Lung (tissue), 17 donors: ENCODE measurements at places on chromosomes 11 and 22. TPM values are rescaled to one million over a fixed set of nuclear protein-coding genes. Genes with fewer than 3 reads are reported as not detected.

DRICH1 gene
- total RNA-seq = 0.86 TPM

SORL1 gene
- total RNA-seq = 67.0 TPM

ESAM gene
- total RNA-seq = 142 TPM

GRCh38 chr11:75338516-75339208 lies 12.8 kb downstream of the ARRB1 start:
- DNase-seq = no peak

DNA sequence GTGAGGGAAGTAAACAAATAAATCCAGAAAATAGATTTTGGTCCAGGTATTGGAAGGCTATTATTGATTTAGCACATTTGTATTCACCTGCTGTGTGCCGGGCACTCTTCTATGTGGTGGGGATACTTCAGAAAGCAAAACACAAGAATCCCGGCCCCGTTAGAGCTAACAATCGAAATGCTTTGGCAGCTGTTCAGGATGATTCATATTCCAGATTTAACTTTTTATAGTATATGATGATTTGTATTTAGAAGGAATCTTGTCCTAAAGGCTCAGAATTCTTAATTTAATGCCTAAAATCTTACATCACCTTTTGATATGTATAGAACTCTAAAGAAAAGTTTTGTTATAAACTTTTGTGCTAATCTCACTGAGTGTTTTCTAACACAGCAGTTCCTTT lies 28.0 kb downstream of the ZC3H12C start:
- DNase-seq = no peak

DNA sequence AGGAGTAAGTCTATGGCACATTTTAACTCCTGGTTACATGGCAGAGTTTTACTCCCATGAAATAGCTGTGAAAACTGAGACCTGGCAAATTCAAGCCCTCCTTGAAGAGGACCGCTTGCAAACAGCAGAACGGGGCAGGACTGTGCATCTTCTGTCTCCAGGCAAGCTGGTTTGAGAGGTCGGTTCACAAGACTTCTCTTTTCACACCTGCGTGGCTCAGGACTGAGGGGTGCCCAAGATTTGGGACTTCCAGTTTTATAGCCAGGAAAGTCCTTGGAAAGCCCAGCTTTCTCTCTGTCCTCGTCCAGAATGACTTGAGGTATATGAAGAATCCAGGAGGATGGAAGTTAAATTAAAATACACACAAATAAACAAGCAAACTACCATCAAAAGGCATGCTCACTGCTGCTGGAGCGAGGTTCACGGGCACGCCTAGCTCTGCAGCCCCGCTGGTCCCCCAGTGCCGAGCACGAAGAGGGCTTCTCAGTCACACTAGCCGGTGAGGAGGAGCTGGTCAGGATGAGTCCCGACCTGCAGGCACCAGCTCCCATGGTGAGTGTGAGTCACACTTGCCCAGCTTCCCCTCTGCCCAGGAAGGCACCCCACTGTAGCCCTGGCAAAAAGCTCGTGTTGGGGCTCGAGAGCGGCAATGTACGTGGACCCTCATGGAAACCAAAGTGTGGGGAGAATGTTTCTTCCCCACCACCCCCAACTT lies 1382.4 kb downstream of the BRD1 start:
- DNase-seq = no peak

- DNase-seq = no peak
These were observed 156.9 kb upstream of the HSD17B12 start for GRCh38 chr11:43523632-43524031.

DNA sequence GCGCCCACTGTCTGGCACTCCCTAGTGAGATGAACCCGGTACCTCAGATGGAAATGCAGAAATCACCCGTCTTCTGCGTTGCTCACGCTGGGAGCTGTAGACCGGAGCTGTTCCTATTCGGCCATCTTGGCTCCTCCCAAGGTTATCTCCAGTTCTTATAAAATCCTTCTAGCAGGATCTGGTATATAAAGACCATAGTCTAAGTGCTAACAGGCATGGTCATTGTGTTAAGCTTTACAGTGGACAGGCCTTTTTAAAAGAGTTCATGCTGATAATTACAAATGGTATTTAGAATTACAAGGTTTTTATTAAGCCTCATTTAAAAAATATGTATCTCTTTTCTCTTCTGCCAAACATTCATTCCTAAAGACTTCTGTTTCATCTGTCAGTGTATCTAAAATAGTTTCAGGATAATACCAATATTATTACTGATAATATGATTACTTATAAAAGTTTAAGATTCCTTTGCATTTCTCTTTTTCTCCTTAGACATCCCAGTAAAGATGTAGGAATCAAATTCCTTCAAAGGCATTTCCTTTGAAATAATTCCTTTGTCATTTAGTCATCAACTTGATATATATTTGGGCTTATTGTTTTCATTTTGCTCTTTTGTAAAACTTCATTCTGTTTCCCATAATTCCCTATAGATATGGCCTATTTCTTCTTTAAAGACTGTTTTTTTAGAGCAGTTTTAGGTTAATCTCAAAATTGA lies 20.7 kb downstream of the DDX10 start:
- DNase-seq = no peak

- no peak for DNase-seq
These were observed 125.3 kb upstream of the CADM1 start for GRCh38 chr11:115629456-115630015.

- no peak for DNase-seq
These were observed 350.0 kb upstream of the NCAM1 start for GRCh38 chr11:112610996-112611750.

DNA sequence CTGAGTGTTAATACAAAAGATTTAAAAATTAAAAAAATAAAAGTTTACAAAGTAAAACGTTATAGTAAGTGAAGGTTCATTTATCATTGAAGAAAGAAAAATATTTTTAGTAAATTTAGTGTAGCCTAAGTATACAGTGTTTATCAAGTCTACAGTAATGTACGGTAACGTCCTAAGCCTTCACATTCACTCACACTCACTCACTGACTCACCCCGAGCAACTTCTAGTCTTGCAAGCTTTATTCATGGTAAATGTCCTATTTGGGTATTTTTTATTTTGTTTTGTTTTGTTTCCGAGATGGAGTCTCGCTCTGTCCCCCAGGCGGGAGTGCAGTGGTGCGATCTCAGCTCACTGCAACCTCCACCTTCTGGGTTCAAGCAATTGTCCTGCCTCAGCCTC lies 8.8 kb downstream of the CASTOR1 start:
- no peak for DNase-seq

DNA sequence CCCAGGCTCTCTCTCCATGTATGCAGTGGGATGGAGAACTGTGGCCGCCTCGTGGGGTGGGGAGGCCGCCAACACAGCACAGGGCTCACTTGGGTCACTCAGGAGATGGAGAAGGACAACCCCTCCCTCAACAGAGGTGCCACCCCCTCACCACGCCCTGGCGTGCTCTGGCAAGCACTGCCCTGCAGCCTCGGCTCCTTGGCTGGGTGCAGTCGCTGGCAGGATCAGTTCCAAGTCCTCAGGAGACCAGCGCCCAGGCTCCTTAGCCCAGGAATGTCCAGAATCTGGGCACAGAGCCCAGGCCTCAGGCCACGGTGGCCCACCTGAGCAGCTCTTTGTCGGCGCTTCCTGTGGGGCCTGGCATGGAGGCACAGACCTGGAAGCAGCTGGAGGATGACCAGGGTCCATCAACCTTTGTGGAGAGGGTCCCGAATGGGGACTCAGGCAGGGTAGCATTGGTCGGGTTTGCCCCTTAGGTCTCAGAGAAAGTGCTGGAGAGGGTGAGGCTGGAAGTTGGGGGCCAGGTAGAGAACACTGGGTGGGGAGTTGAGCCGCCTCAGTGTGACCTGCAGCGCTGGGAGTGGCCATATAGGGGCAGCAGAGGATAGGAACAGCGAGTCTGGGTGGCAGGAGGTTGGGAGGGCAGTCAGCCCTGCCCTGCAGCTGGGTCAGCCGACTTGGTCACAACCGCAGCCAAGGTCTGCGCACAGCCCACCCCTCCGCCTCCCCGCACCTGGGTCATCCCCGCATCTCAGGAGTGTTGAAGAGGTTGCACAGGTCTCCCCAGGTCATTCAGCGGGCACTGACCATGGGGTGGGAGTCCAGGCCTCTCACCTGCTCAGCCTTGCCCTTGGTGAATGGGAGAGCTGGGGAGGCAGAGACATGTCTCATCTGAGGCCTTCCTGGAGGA lies 8.2 kb downstream of the SUSD2 start:
- DNase-seq = peak; percentile 70

DNA sequence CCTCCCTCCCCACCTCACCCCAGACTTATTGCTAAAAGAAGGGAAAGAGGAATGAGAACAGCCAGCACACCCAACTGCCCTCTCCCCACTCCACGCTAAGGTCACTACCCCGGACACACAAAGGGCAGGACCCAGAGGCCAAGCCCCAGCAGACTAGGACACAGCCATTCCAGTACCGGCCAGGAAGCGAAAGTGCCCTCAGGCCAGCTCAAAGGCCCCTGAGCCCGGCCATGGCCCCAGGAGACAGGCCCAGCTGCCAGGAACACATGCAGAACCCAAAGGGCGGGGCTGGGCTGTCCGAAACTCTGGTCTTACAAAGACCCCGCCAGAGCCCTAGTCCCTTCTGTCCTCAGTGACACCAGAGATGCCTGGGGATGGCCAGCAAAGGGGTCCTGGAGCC lies 5.5 kb downstream of the RCOR2 start:
- DNase-seq = no peak

DNA sequence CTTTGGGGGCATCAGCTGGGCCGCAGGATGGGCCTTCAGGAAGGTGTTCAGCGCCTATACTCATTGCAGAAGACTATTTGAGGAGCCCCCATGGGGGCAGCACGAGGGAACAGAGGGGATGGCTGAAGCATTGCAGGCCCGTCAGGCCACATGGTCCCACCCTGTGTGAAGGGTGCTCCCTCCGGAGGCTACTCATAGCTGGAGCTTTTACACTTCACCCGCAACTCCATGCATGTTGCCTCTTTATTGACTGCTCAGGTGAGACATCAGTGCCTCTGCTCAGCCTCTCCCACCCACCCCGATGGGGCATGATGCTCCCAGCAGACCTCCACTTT lies 1500.9 kb downstream of the TBC1D22A start:
- no peak for DNase-seq

DNA sequence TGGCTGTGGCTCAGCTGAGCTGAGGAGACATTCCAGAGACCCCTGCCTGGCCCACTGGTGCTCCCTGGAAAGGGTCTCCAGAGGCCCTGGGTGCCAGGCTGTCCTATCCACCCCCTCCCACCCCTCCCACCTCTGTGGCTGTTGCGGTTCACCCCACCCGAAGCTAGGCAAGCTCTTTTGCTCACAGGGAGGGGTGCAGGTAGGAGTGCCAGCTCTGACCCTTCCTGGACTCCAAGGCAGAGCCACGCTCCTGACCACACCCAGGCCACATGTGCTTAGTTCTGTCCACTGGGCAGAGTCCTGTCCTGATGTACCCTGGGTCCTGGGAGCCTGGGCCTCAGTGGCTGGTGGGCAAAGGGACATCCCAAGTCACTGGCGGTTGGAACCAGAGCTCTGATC lies 16.4 kb downstream of the IL17REL start:
- no peak for DNase-seq

DNA sequence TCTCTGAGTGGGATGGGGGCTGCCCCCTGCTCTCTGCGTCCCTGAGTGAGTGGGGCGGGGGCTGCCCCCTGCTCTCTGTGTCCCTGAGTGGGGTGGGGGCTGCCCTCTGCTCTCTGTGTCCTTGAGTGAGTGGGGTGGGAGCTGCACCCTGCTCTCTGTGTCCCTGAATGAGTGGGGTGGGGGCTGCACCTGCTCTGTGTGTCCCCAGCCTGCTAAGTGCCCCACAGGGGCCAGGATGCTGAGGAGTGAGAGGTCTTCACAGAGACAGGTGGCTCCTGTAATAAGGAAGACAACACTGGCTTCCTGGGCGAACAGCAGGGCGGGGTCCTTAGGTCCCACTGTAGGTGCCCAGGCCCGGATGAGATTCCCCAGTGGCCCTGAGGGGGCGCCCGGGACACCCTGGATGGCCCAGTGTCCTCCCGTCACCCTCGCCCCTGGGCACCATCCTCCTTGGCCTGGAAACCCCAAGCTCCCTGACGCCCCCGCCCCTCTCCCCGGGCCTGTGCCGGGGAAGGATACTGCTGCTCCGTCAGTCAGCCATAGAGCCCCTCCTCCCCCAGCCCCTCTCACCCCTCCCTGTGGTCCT lies 3.8 kb upstream of the CCDC188 start:
- DNase-seq = no peak

- no peak for DNase-seq
These were observed 78.1 kb downstream of the CD44 start for GRCh38 chr11:35216962-35217678.

DNA sequence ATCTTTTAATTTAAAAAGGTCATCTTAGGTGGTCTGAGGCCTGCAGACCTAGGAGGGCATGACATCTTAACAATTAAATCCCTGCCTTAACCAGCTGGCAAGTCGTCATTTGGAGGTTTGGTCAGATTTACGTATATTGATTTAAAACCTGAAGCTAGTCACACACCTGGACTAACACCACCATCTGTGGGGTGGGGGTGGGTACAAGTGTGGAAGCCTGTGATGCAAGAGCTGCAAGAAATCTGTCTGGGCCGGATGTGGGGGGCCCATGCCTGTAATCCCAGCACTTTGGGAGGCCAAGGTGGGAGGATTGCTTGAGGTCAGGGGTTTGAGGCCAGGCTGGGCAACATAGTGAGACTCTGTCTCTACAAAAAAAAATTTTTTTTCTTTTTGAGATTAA lies 11.6 kb downstream of the CCDC87 start:
- DNase-seq = no peak

DNA sequence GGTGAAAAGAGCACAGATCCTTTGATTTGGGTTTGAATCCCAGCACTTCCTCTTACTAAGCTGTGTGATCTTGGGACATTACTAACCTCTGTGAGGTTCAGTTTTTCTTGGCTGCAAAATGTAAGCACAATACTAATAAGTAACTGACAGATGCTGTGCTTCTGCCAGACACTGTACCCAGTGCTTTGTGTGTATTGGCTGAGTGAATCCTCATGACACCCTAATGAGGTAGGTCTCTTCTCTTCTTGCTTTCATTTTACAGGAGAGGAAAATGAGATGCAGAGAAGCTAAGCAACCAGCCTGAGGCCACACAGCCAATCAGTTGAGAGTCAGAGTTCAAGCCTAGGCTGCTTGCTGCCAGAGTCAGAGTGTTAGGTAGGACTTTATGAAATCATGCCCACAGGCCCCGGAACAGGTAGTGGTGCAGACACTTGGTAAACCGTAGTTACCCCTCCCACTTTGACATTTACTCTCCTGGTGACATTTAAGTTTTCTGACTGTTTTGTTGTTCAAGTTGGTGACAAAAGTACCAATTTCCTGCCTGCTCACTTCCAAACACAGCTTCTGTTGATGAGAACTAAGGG lies 21.2 kb downstream of the PTPRJ start:
- DNase-seq = no peak

GRCh38 chr11:121613724-121614123 lies 161.0 kb upstream of the SORL1-AS1 start:
- DNase-seq = peak; percentile 77

DNA sequence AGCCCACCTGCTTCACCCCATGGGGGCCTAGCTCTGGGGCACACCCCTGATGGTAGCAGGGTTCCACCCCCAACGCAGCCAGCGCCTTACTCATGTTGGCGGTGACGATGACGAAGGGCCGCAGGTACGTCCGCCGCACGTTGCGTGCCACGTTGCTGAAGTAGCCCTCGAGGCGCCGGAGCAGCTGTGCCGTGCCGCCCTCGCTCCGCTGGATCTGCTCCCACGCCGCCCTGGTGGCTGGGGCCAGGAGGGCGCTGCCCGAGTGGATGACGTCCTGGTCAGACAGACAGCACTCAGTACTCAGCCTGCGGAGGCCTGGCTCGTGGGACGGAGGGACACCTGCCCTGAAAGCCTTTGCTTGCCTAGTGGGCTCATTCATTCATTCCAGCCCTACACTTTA lies 50.8 kb downstream of the TRMU start:
- DNase-seq = no peak
